B cell (primary cell): ENCODE measurements at places on chromosomes 2 and 18. TPM values are rescaled to one million over a fixed set of nuclear protein-coding genes. Genes with fewer than 3 reads are reported as not detected.

The CYP26B1 gene
- polyA plus RNA-seq, result not detected in 2 replicates

The DYNAP gene
- not detected in 2 replicates for polyA plus RNA-seq

The EFHD1 gene
- polyA plus RNA-seq, result not detected in 2 replicates

The FBXO15 gene
- polyA plus RNA-seq, result 1.6 and 2.1 TPM in 2 replicates

The DOK1 gene
- polyA plus RNA-seq, result 23.1 and 29.1 TPM in 2 replicates

The NYAP2 gene
- 0.12 TPM in 1 of 2 replicates, not detected in the other for polyA plus RNA-seq

The GNLY gene
- polyA plus RNA-seq, result 3.9 and 18.1 TPM in 2 replicates

The RMND5A gene
- 13.0 and 25.5 TPM in 2 replicates for polyA plus RNA-seq

The RSAD2 gene
- 0.81 and 1.4 TPM in 2 replicates for polyA plus RNA-seq

The KIAA2012 gene
- polyA plus RNA-seq, result not detected in 2 replicates

The HOXD10 gene
- not detected in 2 replicates for polyA plus RNA-seq

The EML4 gene
- polyA plus RNA-seq, result 49.4 and 81.2 TPM in 2 replicates

The DIPK1C gene
- not detected in 2 replicates for polyA plus RNA-seq

The ARL4C gene
- 20.2 and 27.7 TPM in 2 replicates for polyA plus RNA-seq

The SLC14A1 gene
- 3.4 and 6.4 TPM in 2 replicates for polyA plus RNA-seq

The RIT2 gene
- not detected in 2 replicates for polyA plus RNA-seq

The DNAJC5G gene
- not detected in 2 replicates for polyA plus RNA-seq

The OTOF gene
- not detected in 2 replicates for polyA plus RNA-seq

The AQP12B gene
- not detected in 2 replicates for polyA plus RNA-seq

The SIX2 gene
- polyA plus RNA-seq, result not detected in 2 replicates

The LBX2 gene
- polyA plus RNA-seq, result 1.1 TPM in 1 of 2 replicates, not detected in the other

The UGT1A10 gene
- not detected in 2 replicates for polyA plus RNA-seq

The POU3F3 gene
- 0.03 TPM in 1 of 2 replicates, not detected in the other for polyA plus RNA-seq

The FAM237A gene
- not detected in 2 replicates for polyA plus RNA-seq

The TTR gene
- polyA plus RNA-seq, result not detected in 2 replicates

The LYPD6B gene
- polyA plus RNA-seq, result 1.7 and 2.7 TPM in 2 replicates

The LCT gene
- polyA plus RNA-seq, result 0.03 TPM in 1 of 2 replicates, not detected in the other

The POTEJ gene
- polyA plus RNA-seq, result not detected in 2 replicates

The KLHL29 gene
- 0.95 and 1.3 TPM in 2 replicates for polyA plus RNA-seq

The ATIC gene
- 55.4 and 64.5 TPM in 2 replicates for polyA plus RNA-seq

The CIB4 gene
- polyA plus RNA-seq, result not detected in 2 replicates

The EPG5 gene
- polyA plus RNA-seq, result 10.3 and 14.6 TPM in 2 replicates
